ENCODE measurements at places on chromosomes 6 and 20.

DNA sequence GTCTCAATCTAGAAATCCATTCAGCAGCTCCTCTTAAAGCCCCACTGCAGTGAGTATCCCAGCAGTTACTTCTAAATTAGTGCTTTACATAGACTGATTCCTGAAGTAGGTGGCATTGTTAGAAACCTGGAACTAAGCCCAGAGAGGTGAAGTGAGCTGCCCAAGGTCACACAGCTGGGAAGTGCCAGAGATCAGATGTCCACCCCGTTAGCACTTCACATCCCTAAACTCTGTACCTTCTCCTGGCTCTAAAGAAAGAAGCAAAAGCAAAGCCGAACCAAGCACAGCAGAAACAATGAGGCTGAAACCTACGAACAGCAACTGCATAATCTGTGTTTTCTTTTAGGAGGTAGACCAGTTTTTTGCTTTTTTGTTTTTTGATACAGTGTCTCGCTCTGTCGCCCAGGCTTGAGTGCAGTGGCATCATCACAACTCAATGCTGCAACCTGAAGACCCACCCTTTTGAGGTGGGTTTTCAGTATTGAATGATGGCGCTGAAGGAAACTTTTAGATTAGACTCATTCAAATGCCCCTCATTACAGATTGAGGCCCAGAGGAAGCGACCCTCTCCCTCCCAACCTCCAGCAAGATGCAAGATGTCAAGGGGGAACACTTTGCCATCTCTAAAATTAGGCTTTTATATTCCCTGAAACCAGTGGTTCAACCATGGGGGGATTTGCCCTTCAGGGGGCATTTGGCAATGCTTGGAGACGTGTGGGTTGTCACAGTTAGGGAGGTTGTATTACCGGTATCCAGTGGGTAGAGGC is 3.2 kb upstream of the ZMYND8 start:
- DNase-seq: no peak

DNA sequence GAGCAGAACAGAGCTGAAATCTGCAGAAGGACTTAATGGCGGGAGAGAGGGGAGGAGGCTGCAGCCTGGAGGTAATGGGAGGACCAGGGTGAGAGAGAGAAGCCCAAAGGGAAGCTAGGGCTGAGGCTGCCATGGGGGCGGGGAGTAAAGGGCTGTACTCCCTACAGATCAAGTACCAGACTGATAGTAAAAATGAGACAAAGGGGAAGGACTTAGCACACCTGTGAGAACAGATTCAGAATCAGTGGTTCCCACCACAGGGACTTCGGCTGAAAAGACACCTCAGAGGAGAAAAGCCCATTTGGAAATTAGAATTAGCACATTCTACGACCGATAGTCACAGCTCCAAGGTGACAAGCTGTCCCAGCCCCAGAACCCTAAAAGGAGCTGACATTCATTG is 6.4 kb upstream of the TBXT start:
- DNase-seq: no peak

DNA sequence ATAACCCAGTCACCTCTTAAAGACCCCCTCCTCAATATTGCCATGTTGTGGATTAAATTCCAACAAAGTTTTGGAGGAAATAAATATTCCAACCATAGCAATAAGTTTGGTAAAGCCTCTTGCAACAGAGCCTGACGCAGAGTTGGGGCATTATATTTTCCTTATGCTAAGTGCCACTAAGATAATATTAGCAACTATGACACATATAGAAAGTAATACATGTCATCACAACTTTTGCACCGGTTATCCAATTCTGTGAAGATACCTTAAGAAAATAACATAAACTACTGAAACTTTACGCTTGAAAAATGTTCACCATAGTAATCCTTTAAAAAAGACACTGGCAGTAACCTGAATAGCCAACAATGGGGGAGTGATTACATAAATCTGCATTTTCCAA is 52.2 kb upstream of the TRERF1 start:
- no peak for DNase-seq

DNA sequence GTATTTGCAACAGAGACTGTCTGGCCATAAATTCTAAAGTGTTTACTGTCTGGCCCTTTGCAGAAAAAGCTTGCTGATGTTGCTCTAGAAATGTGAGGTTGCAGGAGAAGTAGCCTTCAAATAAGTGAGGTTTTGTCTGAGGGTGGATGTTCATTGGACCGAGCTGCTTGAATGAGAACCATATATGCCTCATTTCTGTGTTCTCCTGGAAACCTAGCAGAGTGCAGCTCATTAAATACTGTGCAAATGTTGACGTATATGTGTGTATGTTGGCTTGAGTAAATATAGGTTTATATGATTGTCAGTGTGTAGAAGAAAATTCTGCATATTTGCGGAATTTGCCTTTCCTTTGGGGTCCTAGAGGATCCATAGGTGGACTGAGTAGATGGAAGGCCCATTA is 39.0 kb downstream of the CHMP4B start:
- DNase-seq: no peak

DNA sequence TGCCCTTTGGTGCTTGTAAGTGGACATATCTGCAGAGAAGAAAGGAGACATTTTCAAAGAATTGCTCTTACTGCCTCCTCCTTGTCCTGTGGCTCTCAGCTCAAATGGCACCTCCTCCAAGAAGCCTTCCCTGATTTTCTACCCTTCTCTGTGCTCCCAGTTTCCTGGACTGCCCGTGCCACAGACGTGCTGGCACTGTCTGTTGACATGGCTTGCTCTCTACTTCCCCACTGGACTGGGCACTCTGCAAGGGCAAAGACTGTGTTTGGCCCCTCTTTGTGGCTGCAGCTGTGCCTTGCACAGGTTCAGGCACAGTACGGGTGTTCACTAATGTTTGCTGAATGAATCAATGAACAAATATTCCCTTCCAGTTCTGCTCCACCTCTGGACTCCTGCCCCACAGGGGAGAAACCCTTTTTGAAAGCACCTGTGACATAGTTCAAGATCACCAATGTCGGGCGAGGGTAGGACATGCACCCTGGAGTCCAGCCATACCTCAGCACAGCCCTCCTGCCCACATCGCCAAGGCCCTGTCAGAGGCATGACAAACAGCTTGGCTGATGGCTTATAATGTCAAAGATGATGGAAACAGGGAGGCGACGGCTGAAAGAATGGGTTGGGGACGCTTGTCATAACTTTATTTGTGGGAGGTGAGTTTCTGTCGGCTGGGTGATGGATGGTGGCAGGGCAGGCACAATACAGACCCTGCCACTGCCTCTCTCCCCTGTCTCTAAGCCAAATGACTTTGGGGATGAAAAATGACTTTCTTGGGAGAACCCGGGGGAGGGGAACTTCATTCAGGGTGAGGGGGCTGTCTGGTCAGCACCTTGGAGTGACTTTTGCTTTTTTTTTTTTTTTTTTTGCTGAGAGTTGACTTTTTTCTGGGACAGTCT is 15.6 kb upstream of the CTNNBL1 start:
- no peak for DNase-seq

- DNase-seq: no peak
Observed at GRCh38 chr6:82679232-82679631, 315.6 kb downstream of the TPBG start.

DNA sequence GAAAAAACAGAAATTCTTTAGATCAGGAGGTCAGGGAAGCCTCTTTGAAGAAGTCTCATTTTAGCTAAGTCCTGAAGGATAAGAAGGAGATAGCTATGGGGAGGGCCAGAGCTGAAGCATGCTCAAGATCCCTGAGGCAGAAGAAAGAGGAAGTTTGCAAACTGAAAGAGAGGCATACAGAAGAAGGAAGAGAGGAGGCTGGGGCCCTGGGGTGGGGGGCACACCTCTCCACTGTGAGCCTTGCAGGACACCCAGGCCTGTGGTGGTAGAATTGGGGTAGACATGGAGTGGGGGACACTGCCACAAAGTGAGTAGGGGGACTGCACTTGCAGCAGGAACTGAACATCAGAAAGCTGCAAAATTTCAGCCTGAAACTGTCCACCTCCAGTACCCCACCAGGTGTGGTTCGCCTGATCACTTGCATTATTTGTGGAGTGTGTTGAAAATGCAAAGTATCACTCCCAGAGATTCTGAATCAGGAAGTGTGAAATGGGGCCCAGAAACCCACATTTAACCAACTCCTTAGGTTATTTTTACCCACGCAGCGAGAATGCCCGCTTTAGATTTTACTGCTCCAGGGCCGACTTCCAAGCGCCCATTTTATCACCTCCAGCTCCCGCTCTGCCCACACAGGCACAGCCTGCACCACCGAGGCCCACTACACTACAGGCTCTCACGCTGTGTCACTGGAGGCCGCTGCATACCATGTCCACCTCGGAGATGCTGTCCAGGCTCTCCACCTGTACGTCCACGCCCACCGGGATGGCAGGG is 44.0 kb downstream of the GABRR2 start:
- no peak for DNase-seq

GRCh38 chr6:4358414-4359107 is 223.2 kb upstream of the ECI2 start:
- no peak for DNase-seq

DNA sequence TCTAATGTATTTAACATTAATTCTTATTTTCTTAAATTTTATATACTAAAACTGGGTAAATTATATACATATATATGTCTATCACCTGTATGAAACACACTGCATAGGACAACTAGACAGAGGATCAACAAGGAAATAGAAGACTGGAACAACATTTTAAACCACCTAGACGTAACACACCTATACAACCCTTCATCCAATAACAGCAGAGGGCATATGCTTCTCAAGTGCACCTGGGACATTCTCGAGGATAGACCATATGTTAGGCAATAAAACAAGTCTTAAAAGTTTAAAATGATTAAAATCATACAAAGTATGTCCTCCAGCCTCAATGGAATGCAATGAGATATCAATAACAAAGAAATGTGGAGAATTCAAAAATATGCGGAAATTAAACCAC is 45.2 kb downstream of the RPP40 start:
- DNase-seq: no peak

DNA sequence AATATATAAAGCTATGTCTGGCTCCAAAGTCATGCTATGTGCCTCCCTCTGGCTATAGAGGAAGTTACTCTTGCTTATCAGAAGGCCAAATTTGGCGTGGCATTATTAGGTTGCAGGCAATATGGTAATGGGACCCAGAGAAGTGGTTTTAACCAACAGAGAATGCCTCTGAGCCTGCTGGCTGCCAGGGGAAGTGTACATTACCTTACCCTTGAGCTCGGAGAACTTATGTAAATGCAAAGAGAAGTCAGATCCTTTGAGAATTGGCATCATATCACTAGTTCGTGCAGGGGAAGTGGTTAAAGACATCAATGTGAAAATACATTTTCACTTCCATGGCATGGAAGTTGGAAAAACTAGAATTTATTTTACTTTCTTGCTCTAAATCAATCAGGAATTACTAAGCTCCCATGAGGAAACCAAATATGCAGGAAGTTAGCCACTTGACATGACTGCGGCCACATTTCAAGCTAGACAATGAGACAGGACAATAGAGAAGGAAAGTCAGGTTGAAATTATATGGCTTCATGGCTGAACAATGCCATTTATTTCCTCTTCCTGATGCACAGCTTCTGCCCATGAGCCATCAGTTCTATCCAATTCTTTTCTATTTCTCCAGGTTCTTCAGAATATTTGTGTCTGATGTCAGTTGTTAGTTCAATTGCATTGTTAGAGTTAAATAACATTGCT is 134.0 kb upstream of the PHACTR1 start:
- DNase-seq: no peak

- DNase-seq: no peak
Observed at GRCh38 chr6:51495096-51495495, 592.3 kb downstream of the PKHD1 start.

GRCh38 chr6:117976030-117976651 is 69.1 kb downstream of the SLC35F1 start:
- DNase-seq: no peak

DNA sequence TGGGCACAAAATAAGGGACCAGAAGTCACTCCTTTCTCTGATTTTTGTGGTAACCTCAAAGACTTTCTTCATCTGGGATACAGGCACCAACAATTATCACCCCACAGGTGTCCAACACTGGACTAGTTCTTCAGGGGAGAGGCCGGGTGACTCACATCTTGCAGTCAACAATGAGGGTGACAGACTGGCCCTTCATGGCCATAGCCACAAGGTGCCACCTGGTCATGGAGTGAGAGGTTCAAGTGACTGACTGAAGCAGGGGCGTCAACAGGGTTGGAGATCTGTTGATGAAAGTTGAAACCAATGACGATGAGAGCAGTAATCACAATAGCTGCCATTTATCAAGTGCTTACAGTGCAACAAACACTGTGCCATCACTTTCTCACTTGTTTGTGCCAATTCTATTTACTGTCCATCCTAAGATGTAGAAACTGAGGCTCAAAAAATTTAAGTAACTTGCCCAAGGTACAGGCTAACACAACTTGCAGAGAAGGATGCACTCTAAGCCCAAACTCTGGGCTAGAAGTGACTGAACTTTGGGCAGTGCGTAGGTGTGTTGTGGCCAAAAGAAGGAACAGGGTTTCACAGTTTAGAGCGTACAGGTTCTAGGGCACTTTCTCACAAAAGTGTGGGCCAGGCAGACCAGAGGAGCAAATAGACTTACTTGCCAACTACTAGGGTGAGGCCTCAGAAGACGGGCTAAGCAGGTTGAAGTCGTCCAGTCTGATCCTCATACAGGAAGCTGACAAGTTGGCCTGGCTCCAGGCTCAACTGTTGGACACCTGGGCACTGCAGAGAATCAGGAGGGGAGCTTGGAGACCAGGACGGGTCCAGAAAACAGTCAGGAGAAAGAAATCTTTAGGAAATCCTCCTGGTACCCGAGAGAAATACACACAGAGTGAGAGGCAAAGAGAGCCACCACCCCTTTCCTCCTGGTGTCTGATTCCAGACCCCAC is 30.4 kb downstream of the HLA-DPB1 start:
- DNase-seq: no peak

DNA sequence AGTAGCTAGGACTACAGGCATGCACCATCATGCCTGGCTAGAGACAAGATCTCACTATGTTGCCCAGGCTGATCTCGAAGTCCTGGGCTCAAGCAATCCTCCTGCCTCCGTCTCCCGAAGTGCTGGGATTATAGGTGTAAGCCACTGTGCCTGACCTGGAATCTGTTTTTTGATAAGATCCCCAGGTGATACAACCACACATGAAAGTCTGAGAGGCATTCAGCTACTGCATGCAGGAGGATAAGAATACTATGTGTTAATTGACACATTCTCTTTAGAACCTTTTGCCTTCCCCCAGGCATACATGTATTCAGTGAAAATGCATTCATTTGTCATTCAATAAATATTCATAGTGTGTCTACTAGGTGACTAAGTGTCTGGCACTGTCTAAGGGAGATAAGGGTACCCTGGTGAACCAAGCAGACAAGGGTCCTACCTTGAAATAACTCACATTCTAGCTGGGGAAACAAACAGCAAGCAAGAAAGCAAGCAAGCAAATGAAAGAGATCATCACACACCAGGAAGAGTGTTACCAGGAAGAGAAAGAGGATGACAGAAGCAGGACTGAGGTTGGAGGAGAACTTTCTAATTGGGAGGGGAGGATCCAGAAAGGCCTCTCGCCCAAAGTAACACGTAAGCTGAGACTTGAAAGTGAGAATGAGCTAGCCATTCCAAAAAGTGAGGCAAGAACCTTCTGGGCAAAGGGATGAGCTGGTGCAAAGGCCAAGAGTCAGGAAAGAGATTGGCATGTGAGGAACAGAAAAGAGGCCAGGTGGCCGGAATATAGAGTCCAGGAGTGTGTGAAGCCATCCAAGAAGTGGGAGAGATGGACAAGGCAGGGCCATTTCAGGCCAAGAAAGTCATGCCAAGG is 6.5 kb downstream of the GFOD1 start:
- DNase-seq: no peak

GRCh38 chr20:5612581-5613301 is 137.5 kb upstream of the SHLD1 start:
- no peak for DNase-seq
